ENCODE measurements at places on chromosomes 6 and 20.

DNA sequence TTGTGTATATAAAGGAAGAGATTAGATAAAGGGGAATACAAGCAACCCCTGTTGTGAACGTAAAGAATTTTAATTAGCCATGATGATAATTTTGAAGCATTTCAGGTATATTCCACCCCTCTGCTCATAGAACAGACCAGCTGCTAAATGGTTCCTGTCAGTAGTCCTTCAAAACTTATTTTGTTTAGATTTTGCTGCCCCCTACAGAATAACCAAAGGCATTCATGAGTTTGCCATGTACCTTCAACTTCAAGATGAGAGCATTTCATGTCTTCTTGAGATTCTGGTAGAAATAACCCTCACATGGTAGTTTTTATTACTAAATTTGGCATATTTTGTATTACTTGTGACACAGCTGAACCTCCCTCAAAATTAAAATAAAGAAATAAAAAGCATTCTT is 1586.7 kb downstream of the HACE1 start:
- DNase-seq: no peak

GRCh38 chr20:17406051-17406590 is 125.1 kb downstream of the BFSP1 start:
- no peak for DNase-seq

GRCh38 chr6:90544081-90544480 is 42.8 kb downstream of the MAP3K7 start:
- no peak for DNase-seq

- no peak for DNase-seq
Measured at GRCh38 chr6:4667591-4667990, 108.6 kb upstream of the CDYL start.

- DNase-seq: no peak
Measured at GRCh38 chr6:56683882-56684281, 41.2 kb upstream of the DST start.

GRCh38 chr6:149233056-149233715 is 84.3 kb upstream of the TAB2 start:
- DNase-seq: peak; percentile 29

DNA sequence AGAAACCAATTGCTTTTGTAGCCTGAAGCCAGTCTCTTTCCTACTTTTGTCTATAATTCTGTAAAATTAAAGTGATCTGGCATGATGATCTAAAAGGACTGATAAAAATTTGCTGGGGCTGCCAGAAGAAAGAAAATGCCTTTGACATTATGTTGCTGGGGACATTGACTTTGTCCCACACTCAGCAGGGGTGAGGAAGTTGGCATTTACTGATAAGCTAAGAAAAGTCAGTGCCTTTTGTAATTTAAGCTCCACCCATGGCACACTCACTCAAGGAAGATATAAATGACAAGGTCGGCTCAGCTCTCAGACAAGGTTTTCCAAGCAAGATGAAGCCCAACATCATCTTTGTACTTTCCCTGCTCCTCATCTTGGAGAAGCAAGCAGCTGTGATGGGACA is at the start of gene SEMG1:
TSS of gene SEMG1 (plus strand) at position 309 of the 400 bp plus-strand sequence. CDS start at position 330, 21 bp downstream.
- peak; percentile 8 for DNase-seq

DNA sequence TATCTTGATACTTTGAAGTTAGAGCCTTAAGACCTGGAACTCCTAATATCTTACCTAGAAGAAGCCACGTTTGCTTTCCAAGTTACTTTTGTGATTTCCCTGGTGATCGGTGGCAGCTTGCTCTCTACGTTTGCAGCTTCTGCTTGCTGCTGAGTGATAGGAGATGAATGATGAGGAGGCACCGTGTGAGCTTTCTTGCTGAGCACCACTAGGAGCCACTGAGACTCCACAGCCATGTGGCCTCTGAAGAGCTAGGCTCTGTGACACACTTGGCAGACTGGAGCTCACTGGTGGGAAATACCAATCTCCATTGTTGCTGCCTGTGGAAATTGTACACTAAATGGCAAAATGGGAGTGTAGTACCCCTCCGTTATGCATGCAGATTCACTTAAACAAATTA is 161.8 kb downstream of the IBTK start:
- no peak for DNase-seq

- no peak for DNase-seq
Measured at GRCh38 chr6:73690056-73690455, 5.9 kb upstream of the CD109 start.

GRCh38 chr6:12962987-12963386 is 246.4 kb downstream of the PHACTR1 start:
- no peak for DNase-seq
